ENCODE measurements at places on chromosomes 2 and 18.

- DNase-seq: no peak
These were observed 106.9 kb upstream of the CD302 start for GRCh38 chr2:159904959-159905305.

DNA sequence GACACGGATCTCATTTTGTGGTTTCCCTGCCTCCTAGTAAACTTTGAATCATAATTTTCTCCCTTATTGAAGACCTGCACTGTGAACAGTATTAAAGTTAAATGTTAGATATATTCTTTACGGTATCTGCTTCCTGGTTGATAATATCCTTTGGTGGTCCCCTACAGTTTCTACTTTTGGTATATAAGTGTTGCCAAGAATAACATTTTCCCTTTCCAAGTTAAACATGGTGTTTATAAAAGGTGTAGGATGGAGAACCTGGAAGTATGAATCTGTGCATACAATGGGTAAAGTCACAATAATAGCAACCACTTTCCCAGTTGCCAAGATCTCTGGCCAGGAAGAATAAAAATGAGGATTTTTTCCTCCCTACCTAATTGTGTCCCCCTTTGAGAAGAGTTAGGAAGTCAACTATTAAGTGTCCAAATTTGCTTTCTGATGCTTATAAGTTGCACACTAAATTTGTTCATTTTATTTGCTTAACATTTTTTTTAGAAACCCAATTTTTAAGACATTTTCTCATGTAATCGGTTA, 201.0 kb upstream of the STK17B start:
- DNase-seq: no peak

DNA sequence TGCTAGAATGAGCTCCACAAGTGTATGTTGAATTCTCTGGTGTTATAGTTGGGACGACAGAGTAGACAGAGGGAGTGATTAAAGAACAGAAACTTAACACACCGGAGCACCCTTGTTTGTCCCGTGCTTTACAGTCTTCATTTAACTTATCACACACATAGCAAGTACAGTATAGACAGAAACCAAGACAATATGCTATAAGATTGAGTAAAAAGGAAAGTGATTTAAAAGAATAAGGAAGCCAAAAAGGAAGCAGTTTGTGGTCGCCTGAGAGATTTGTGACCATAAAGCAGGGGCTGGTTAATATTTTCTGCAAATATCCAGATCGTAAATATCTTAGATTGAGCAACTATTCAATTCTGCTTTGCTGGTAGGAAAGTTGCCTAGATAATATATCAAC, 1128.4 kb downstream of the TSN start:
- no peak for DNase-seq

DNA sequence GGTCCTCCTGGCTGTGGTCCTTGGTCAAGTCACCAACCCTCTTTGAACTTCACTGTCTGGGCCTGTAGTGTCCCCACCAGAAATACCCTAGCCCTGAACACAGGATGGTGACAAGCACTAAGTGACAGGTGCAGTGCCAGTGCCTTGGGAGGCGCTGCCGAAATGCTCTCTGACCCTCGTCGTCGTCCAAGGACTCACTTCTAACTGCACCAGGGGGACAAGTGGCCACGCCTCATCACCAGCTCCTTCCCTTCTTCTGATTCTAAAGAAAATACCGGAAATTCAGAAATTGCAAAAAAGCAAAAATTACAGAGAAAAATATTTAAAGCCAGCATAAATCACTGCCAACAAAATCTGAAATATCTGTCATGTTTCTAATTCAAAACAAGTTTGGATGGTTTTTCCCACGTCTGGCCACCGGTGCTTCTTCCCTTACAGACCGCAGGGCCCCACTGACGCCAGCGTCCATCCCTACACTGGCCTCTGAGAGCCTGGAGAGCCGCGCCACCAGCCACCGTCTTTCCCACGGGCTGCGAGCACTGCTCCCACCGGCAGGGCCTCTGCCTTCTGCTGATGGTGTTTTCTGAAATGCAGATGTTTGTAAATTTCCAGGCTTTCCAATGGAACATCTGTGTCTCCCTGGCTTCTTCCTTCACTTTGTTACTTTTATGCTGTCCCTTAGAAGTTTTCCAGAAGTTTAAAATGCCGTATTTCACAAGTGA, 37.4 kb upstream of the GPC1 start:
- no peak for DNase-seq

DNA sequence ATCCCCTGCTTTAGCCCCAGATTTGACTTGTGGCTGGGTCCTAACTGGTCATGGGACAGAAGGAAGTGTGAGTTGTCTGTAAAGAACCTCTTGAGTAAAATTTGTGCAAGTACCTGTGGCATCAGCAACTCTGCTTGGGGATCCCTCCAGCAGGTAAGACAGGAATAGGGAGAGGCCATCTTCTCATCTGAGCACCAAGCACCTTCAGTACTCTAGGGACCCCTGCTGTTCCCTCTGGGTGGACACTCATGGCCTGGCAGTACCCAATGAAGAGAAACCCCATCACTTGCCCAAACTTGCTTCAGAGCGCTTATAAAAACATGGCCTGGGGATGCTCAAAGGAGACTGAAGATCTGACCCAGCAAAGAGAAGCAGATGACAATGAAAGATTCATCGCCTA, 297.8 kb downstream of the SP3 start:
- DNase-seq: no peak

GRCh38 chr2:122168799-122169198, 413.3 kb downstream of the TSN start:
- DNase-seq: no peak

DNA sequence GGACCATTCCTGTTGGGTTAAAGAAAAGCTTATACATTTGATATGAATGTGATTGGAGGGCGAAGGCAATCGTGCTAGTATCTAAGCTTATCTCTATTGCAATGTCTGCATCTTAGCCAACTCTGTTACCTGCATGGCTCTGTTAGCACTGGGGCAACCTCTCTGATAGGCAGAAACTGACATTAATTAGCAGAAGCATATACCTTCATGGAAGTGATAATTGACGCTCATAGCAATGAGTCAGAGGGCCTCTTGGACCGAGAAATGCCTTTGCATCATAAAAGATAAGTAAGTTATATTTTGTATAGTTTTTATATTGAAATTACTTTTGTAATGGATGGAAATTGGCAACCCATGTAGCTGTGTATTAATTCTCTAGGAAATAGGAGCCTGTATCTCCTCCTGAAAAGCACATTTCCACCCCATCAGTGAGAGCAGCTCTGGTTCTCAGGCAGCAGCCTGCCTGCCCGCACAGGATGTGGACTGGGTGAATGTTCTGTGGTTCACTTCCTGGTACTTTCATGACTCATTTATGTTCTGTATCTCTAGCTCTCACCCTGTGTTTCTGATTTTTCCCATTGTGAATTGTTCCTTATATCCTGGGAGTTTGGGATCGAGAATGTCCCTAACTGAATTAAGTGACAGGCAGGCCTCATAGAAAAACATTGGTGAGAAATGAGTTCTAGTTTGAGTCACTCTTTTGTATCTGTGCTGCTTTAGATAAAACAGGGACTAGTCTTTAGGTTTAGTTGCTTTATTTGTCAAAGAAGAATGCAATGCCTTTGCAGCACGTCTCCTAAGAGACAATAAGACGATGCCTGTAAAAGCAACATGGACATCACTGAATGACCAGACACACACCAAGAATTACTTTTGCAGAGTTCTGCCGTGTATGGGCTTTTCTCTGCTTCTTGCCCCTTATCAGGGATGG, 344.9 kb downstream of the DCDC2C start:
- DNase-seq: no peak
